ENCODE measurements at places on chromosomes 2 and 18.

DNA sequence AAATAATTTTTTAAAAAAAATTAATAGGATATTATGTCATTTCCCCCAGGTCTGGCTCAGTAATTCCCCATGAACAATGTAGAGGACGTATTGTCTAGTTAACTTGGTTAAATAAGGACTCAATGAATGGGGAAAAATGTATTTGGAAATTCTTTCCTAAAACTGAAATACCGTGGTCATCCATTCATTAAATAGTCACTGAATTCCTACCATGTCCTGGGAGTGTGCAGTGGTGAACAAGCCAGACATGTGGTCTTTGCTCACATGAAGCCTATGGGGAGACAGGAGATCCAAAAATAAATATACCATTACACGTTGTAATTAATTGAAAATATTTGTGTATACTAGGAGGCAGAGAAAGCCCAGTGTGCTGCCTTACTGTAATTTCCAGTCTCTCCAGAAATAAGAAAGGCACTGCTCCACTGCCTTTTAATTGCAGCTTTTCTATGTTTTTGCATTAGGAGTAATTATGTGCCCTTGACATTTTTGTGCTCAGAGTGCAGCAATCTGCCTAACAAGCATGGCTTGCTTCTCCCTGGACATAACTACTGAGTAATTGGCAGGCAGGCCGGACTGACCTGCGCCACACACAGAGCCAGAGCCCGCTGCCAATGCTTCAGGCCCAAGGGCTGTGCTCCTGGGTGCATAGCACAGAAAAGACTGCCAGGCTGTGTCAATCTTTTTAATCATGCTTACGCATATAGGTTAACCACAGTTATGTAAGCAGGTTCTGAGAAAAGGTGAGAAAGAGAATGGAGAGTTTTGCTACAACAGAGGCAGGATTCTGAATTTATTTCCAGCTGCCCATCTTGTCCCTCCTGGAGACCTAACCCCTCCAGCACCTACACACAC, 22.2 kb upstream of the TTC39C start:
- peak; percentile 47 for DNase-seq

GRCh38 chr18:31248783-31249521, 69.0 kb upstream of the DSG1 start:
- DNase-seq: no peak

DNA sequence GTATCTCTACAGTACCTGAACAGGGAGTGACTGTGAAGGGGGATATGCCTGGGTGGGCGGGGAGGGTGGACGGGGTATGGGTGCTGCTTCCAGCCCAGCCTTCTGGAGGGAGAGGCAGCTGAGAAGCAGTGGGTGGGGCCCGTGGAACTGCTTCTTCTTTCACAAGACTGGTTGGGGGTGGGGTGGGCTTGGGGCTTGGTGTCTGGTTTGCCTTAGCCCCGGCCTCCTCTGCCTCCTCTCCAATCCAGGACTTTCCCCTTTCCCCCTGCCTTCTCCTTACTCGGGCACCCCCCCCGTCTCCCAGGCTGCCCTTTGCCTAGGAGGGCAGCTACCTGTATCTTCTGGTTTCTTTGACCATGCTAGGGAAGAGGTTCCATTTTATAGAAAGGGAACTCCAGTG, 233.4 kb downstream of the DYSF start:
- DNase-seq: no peak

- no peak for DNase-seq
Measured at GRCh38 chr2:221337957-221338685, 234.0 kb downstream of the EPHA4 start.

DNA sequence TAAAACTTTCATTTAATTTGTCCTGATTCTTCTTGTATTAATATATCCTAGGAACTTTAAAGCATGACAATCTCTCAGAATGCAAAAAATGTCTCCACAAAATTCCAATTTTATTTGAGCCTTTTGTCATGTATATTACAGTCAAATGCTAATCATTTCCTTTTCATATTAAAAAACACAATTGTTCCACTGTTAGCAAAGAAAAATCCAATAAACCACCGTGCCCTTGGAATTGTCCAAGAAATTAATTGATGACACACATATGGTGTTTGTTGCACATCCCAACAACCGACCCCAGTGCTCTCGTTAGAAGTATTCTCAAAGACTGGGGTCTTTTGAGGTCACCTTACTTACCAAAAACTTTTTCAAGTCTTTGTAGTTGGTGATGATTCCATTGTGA, 28.1 kb downstream of the GFPT1 start:
- DNase-seq: no peak

DNA sequence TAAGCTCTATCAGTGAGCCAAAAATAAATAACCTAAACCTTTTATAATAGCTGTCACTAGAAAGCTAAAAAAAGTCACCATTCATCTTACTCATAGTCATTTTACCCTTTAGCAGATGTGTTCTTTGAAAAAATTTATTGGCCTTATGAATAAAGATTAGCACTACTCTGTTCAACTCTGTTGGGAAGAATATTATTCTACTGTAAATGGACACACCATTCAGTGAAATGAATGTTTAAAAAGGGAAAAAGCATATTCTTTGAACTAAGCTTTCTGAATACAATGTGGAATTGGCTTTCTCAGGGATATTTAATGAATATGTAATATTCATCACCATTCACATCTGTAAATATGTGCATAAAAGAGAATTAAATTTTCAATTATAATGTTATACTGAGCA, 422.0 kb downstream of the CBLN2 start:
- no peak for DNase-seq

DNA sequence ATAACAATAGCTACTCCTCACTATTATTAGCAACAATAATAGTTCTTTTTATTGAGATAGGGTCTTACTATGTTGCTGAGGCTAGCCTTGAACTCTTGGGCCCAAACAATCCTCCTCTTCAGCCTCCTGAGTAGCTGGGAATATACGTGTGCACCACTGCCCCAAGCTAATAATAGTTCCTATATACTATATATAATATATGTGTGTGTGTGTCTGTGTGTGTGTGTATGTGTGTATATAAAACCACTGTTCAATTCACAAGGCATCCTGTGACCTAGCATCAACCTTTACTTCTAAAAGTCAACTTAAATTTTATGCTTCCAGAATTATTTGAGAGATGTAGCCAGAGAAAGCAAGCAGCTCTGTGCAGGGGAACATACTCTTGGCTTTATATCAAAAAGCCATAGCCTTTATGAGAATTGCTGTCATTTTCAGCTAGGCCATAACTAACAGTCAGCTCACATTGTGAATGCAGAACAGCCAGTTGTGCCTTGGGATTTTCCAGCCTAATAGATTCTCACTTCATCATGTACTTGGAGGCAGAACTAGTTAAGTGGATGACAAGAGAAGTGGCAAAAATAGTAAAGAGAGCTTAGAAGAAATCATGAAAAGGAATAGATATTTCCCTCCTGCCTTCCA, 665.5 kb downstream of the NYAP2 start:
- DNase-seq: no peak

- peak; percentile 59 for DNase-seq
Measured at GRCh38 chr2:33069894-33070651, 123.3 kb downstream of the LTBP1 start.

DNA sequence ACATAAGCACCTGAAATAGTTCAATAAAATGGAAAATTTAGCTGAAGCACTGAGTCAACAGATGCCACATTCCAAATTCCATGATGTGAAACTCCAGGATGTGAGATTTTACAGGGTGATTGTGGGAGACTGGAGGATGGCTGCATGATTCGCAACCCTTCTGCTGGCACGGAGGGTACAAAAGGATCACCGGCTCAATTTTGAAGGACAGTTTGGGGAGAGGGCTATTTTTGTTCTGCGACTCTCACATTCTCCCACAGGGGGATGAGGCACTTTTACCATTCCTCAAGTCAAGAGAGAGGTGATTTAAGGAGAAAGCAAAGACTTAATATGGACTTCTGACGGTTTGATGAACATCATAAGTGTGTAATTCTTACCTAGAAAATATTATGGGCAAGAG, 138.1 kb upstream of the CWC22 start:
- no peak for DNase-seq

DNA sequence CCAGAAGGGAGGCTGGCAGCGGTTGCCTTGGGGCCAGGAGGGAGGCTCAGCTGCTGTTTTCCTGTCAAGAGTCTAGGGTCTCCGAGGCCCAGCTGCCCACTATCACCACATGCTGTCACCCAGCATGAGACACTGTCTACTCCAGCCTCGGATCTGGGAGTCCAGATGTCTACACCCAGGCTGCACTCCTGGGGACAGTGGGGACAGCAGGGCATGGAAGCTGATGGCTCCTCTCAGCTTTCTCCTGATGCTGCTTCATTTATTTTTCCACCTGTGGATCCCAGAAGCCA, 134.0 kb downstream of the PTGR3 start:
- no peak for DNase-seq

Data from stimulated activated CD4-positive, alpha-beta T cell treated with anti-CD3 and anti-CD28 coated beads, Interleukin-15, amount 100 ng/mL, for 24 hours (primary cell).